ENCODE measurements at places on chromosomes 12 and 14.

DNA sequence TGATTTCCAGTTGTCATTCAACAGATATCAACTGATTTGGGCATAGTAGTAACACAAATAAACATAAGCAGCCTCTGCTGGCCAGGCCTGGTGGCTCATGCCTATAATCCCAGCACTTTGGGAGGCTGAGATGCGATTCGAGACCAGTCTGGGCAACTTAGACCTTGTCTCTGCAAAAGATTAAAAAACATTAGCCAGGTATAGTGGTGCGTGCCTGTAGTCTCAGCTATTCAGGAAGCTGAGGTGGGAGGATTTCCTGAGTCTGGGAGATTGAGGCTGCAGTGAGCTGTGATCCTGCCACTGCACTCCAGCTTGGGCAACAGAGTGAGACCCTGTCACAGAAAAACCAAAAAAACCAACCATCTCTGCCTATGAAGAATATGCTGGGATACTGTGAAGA lies 7.1 kb downstream of the METAP2 start:
- no peak for DNase-seq

GRCh38 chr14:61596990-61597389 lies 98.3 kb upstream of the HIF1A start:
- DNase-seq = no peak

DNA sequence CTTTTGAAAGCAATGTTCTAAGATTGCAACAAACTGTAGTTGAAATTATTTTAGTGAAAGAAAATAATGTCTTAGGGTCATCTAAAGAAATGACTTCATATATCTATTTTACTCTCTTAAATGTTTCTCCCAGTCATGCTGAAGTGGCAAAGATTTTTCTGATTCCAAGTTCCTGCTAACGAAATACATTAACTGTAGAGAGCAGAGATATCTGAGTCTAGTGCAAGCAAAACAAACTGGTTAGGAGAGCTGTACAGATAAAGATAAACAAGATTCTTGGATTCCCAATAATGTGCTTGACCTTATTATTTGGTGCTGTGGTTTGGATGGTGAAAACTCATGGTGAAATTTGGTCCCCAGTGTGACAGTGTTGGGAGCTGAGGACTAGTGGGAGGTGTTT lies 199.9 kb upstream of the PWP1 start:
- DNase-seq = no peak

GRCh38 chr14:50675597-50675996 lies 7.5 kb upstream of the SAV1 start:
- no peak for DNase-seq

GRCh38 chr14:29788093-29788492 lies 139.6 kb downstream of the PRKD1 start:
- no peak for DNase-seq

GRCh38 chr12:109706747-109707469 lies 6.7 kb upstream of the FAM222A start:
- no peak for DNase-seq

DNA sequence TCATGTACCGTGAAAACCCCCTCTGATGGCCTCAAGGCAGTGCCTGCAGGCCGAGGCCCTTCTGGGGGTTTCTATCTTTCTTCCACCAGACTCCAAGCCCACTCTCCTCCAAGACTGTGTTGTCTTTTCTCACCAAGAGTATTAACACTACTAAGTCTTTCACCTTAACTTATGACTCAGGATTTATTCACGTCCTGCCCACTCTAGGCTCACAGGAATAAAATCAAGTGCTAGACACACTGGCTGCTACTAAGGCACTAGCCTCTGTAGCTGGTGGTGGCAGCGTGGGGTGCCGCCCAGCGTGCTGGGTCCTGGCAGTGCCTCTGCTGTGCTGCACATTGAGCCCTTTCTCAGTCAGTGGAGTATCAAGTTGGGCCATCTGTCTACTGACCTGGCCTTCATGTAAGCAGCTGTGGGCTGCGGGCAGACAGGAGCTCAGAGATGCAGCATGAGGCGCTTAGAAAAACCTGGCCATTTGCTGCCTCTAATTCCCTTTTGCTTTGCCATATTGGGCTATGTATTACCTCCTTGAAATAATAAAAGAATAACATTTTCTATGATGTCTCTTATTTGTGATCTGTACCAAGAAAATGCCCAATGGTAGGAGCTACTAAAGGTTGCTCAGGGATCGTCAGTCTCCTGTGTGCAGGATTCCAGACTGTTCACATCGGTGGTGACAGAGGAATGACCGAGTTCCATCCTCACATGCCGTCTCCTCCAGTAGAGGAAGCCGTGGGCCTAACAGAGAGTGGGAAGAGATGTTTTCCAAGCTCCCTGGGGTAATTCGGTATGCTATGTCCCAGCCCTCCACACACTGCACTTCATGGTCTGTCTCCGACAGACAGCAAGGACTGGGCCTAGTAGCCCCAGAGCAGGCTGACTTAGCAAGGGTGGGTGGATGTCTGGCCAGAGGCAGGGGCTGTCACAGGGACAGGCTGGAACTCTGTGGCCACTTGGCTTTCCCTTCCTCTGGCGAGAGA lies 39.9 kb downstream of the MAX start:
- peak; percentile 30 for DNase-seq

- DNase-seq = no peak
Observed at GRCh38 chr12:19794116-19794515, 354.8 kb downstream of the AEBP2 start.

GRCh38 chr14:100416921-100417860 lies 94.1 kb downstream of the SLC25A47 start:
- DNase-seq = peak; percentile 80

GRCh38 chr14:72142328-72142727 lies 210.1 kb downstream of the RGS6 start:
- DNase-seq = no peak
